ENCODE measurements at places on chromosomes 2 and 18.
A peak's percentile ranks its signal among the peaks of the same experiment; 100 is the strongest.

- DNase-seq = peak; percentile 41
Measured at GRCh38 chr18:58140387-58141325, 96.6 kb downstream of the NEDD4L start.

DNA sequence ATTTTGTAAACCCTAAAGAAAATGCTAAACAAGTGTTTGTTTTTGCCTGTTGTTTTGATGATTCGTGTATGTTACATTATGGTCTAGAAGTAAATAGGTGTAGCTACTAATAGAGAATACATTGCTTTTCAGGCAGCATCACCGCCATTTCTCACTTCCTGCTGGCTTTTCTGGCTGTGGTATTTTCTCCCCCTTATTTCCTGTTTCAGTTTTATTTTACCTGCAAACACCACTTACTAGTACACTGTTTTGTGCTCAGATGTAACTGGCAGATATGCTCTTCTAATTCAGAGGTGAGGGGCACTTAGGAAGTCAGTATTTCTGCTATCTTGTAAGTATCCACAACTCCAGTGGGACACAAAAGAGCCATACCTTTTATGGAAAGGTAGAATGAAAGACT lies 38.1 kb upstream of the SLC3A1 start:
- no peak for DNase-seq

GRCh38 chr2:47697000-47697601 lies 85.8 kb upstream of the MSH6 start:
- no peak for DNase-seq

DNA sequence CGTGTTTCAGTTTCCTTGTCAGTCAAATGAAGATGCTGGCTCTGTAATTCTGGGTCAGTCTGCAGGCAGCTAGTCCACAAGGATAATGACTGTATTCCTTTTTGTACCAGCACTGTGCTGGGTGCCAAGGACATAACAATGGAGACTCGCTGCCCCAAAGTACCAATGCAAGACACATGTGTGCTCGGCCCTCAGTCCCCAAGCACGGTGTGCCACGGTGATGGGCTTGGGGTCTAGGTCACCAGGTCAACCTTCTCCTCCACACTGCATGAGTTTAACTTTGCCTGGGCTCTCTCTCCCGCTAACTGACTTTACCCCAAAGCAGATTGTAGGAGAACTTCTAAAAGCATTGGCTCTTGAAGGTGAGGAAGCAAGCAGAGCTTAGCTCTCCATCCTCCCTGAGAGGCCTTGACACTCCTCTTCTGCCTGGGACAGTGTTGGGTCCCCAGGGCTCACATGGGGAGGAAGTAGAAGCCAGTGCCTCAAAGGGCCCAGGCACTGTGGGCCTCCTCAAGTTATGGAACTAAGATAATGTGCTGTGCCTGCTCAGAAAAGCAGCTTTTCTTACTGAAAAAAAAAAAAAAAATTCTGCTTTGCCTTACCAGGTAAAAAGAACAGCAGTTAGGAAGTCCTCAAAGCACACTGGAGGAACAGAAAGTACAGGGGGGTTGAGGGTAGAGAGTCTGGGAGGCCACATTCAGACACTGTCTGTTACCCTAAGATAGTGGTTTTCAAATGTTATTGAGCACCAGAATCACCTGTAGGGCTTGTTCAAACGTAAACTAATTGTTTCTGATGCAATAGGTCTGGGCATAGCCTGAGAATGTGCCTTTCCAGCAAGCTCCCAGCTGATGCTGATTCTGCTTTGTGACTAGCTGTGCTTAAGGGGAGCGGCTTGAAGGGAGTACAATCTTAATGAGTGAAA lies 276.4 kb upstream of the CXCR4 start:
- no peak for DNase-seq

- DNase-seq = no peak
Measured at GRCh38 chr2:71989671-71990070, 158.0 kb downstream of the CYP26B1 start.

DNA sequence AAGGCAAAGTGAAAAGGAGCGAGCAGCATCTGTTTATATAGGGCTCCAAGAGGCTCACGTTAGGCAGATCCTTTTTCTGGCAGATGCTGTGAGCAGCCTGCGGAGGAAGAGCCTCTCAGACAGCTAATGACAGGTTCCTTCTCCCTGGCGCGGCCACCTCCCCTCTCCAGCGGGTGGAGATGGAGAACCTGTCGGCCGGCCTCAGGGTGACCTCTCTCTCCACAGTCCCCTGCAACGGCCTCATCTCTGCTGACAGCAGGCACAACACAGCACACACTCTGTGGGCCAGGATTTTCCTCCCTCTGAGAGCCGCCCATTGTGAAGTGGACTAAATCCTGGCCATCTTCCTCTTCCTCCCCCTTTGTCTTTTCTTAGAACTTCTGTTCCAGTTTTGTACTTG lies 119.8 kb downstream of the PRKCE start:
- DNase-seq = peak; percentile 33

DNA sequence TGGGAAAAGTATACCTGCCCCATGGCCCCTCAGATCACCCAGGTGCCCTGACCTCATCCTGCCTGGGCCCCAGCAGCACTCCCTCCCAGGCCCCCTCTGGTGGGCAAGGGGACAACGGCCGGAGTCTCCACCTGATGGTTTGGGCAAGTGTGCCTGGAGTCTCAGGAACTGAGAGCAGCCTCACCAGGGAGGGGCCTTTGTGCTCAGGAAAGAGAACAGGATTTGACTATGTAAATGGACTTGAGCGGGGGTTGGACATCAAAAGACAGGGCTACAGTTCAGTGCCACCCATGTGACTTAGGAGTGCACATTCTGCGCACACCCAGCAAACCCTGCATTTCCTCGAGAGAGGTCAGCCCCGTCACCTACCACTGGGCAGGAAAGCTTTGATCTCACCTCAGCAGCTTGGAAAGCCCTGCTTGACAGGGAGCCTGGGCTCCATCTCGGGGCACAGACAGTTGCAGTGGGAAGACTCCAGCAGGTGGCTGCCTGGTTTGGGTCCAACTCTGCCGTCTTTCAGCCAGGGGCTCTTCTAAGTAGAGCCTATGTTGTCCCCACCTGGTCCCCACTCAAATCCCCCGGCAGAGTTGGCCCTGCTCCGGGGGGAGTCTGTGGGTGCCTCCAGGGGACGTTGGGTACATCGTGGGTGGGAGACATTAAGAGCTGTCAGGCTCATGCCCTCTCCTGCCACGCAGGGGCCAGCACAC lies 3.3 kb downstream of the INPP5D start:
- DNase-seq = no peak

GRCh38 chr2:119641562-119642258 lies 37.3 kb upstream of the TMEM177 start:
- peak; percentile 54 for DNase-seq

GRCh38 chr2:145169285-145169684 lies 649.4 kb upstream of the ZEB2 start:
- DNase-seq = peak; percentile 17

DNA sequence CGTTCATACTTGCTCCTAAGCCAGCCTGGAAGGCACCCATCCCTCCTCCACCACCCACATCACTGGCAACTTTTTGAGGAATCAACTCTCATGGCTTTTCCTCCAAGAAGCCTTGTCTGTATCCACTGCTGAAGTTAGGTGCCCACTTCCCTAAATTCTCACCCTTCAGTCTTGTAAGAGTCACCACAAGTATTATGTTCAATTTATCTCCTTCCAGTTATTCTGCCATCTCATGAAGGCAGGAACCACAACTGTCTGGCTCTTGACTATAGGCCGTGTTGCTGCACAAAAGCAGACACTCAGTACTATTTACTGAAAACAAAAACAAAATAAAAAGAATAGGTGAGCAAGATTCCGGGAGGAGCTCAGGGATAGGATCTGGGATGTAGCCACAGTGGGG lies 234.8 kb downstream of the CYRIA start:
- DNase-seq = no peak

- no peak for DNase-seq
Measured at GRCh38 chr2:109045505-109045904, 56.5 kb upstream of the EDAR start.

GRCh38 chr2:220956429-220956828 lies 615.7 kb downstream of the EPHA4 start:
- no peak for DNase-seq

GRCh38 chr2:156346731-156347130 lies 14.2 kb upstream of the NR4A2 start:
- no peak for DNase-seq

GRCh38 chr2:23532391-23533337 lies 147.7 kb downstream of the KLHL29 start:
- DNase-seq = peak; percentile 78

DNA sequence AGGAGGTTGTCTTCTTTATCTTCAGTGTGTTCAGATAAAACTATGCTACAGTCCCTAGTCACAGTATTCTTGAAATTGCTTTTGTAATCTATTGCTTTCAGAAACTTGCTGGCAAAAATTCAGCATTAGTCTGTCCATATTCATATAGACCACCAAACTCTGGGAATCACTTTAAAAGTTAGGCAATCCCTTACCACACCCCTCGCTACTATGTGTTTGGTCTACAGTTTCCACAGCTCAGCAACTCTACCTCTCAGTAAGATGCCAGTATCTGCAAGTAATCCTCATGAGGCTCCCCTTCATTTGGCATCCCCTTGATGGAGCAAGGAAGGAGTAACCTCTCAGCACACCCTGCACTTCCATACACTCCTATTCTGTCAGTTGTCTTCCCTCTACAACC lies 1706.6 kb upstream of the CELF4 start:
- DNase-seq = no peak

DNA sequence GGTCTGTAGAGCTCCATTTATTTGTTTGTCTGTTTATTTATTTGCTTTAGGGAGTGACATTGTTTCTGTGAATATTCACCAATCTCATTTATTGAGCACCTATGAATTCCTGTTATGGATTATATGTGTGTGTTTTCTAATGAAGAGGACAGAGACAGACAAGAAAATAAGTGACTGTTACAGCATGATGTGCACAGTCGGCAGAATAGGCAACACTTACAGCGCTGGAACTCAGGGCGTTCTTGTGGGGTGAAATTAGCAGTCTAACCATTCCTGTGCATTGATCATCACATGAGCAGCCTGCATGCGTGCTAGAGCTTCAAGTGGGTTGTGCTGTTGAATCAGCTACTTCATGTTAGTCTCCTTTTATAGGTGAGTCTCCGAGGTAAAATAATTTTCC lies 960.7 kb downstream of the SLC4A3 start:
- DNase-seq = no peak

GRCh38 chr18:35941299-35941698 lies 31.2 kb upstream of the RMP24 start:
- DNase-seq = peak; percentile 13

GRCh38 chr2:126828491-126828890 lies 70.2 kb upstream of the TEX51 start:
- no peak for DNase-seq

DNA sequence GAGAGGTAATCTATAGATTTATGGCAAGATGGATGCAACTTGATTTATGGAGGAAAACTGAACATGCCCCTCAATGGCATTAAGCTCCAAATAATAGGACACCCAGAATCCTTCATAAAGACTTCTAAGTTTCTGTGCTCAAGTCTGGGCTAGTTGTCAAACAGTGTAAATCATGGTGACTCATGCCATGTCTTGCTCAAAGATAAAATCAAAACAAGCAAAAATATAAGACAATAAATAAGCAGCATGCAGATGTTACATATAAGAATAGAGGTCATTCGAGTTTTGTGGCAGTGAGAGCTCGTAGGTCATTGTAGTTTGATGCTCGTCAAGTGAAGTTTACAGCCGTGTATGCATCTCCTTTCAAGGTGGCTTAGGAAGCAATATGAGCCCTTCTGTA lies 403.2 kb downstream of the THSD7B start:
- no peak for DNase-seq

GRCh38 chr2:8515864-8516533 lies 165.9 kb upstream of the ID2 start:
- DNase-seq = peak; percentile 69

DNA sequence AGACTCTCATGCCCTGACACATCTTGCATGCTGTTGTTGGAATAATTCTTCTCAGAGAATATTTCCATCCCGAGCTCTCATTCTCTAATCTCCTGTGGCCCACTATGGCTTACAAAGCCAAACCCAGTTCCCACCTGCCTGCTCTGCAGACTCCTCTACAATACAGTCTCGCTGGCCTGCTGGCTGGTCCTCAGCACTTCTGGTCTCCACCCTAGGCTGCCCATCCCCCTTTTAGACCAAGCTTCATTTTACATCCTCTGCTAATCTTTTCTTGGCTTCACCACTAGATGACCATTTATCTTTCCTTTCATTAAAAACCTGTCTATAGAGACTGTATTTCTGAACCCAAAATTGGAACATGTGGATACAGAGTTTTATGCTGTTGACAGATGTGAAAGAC lies 42.5 kb upstream of the YPEL5 start:
- DNase-seq = no peak

- DNase-seq = no peak
Measured at GRCh38 chr2:46564811-46565241, 85.5 kb downstream of the TMEM247 start.

DNA sequence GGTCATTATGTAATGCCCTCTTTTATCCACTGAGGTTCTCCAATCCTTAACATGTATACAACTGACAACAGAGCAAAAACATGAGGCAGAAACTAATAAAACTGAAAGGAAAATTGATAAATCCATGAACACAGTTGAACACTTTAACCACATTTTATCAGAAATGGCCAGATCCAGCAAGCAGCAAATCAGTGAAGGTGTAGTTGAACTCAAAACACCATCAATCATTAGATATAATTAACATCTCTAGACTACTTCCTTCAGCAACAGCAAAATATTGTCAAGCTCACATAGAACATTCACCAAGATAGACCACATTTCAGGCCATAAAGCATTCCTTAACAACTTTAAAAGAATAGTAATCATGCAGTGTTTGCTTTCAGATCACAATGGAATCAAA lies 72.9 kb downstream of the HS6ST1 start:
- DNase-seq = no peak

DNA sequence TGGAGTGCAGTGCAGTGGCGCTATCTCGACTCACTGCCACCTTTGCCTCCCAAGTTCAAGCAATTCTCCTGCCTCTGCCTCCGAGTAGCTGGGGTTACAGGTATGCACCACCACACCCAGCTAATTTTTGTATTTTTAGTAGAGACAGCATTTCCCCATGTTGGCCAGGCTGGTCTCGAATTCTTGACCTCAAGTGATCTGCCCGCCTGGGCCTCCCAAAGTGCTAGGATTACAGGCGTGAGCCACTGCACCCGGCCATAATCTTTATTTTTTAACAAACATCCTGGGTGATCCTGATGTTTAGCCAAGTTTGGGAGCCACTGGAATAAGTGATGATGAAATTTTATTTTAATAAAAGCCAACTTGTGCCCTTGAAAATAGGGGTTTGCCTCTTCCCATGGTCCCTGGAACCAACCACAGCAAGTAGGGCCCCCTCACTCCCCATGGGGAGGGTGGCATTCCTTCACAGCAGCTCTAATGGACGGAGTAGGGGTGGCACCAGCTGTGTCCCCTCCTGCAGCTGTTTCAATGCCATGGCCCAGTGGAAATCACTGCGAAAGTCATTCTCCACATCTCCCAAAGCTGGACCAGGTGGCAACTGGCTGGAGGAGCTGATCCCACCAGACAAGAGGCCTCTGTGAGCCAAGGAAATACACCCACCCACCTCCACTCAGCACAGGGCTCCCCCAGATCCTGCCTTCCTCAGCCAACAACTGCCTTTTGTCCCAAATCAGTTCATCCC lies 194.8 kb downstream of the ZFP36L2 start:
- no peak for DNase-seq

Data from COR-L47 (cell line).